ENCODE measurements at places on chromosomes 5 and 9.

- no peak for DNase-seq
Measured at GRCh38 chr5:115170134-115170928, 623 bp upstream of the TRIM36 start.

- DNase-seq = no peak
Measured at GRCh38 chr9:94135222-94135621, 51.0 kb downstream of the PTPDC1 start.

DNA sequence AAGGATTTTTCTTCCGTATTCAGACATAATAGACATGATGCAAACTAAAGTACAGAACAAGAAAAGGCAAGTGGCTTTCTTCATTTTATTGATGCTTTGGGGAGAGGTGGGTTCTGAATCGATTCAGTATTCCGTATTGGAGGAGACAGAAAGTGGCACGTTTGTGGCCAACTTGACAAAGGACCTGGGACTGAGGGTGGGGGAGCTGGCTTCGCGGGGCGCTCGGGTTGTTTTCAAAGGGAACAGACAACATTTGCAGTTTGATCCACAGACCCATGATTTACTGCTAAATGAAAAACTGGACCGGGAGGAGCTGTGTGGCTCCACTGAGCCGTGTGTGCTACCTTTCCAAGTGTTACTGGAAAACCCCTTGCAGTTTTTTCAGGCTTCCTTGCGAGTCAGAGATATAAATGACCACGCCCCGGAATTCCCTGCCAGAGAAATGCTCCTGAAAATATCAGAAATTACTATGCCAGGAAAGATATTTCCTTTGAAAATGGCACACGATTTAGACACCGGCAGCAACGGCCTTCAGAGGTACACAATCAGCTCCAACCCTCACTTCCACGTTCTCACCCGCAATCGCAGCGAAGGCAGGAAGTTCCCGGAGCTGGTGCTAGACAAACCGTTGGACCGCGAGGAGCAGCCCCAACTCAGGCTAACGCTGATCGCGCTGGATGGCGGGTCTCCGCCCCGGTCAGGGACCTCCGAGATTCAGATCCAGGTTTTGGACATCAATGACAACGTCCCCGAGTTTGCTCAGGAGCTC is 551 bp downstream of the PCDHB6 start:
- DNase-seq = no peak

DNA sequence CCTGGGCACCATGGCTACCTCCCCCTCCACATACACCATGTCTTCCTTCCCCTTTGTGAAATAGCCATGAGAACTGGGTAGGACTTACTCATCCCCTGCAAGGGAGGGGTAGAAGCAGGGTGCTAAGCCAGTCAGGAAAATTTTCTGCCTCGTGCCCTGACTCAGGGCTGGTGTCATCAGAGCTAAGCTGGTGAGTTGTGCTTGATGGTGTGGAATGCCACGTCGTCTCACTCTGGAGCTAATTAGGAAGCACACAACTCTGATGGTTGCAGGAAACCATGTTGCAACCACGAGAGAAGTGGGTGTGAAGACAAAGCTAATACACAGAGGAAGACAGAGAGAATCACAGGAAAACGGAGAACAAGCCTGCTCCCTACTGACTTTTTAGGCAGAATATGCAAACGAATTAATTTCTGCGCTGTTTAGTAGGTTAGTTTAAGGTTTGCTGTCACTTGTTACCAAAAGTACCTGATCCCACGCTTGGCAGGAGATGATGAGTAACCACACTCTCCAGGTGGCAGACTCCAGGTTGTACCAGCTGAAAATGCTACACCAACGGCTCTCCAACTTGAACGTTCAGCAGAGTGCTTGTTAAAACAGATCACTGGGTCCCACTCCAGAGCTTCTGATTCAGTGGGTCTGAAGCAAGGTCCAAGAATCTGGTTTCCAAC is 54.5 kb downstream of the STK10 start:
- no peak for DNase-seq

- DNase-seq = peak; percentile 81
Measured at GRCh38 chr5:179023528-179024189, at the start of gene ZNF879. Gene ZNF879, plus strand, starts transcription at chr5:179023804. Its CDS starts 1,201 bp downstream, at chr5:179025005.

Measured in OCI-LY7 (cell line).